ENCODE measurements at places on chromosomes 7 and 10. TPM values are rescaled to one million over a fixed set of nuclear protein-coding genes. Genes with fewer than 3 reads are reported as not detected.
A peak's percentile ranks its signal among the peaks of the same experiment; 100 is the strongest.

GRCh38 chr7:15571301-15571878, 9.6 kb upstream of the AGMO start:
- no peak overlapping the region for H3K27ac ChIP-seq
- no peak overlapping the region for H3K4me3 ChIP-seq
- H3K27me3 ChIP-seq = no peaks in the 10 kb centered on the region
- no peaks in the 10 kb centered on the region for H3K4me1 ChIP-seq

GRCh38 chr10:101308051-101308450, 45.9 kb upstream of the BTRC start:
- no peaks in the 10 kb centered on the region for H3K27me3 ChIP-seq
- no peaks in the 10 kb centered on the region for H3K36me3 ChIP-seq
- no peak overlapping the region for H3K4me3 ChIP-seq
- no peak overlapping the region for H3K27ac ChIP-seq
- no peaks in the 10 kb centered on the region for H3K4me1 ChIP-seq
- no peak for DNase-seq

DNA sequence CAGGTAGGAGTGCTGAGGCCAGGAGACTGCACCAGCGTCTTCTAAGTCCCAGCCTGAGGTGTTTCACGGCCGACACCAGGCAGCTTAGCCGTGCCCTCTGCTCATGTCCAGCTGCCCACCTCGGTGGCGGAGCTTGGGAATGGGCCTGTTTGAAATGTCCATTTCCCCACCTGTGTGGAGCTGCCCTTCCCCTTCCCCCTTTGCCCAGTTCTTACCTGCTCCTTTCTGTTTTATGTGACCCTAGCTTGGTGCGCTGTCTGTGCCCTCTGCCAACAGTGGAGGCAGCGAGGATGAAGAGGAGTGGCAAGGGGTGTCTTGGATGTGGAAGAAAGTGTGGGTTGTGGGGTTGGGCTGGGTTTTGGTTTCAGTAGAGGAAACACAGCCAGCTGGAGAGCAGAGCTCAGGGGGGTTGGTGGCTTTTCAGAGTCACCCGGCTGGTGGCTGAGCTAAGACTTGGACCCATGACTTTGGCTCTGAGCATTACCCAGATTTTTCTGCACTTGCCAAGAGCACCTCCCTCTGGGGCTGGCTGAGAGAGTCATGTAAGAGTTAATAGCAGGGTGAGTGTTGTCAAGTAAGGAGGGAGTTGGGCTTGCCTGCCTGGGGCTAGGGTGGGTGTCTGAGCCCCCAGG, 37.4 kb downstream of the GBX1 start:
- no peak overlapping the region for H3K4me3 ChIP-seq
- no peaks in the 10 kb centered on the region for H3K27me3 ChIP-seq
- H3K36me3 ChIP-seq = peaks cover 39% of the 10 kb centered on the region
- no peaks in the 10 kb centered on the region for H3K4me1 ChIP-seq
- DNase-seq = no peak

- DNase-seq = peak; percentile 85
- no peaks in the 10 kb centered on the region for H3K4me1 ChIP-seq
- H3K27ac ChIP-seq = no peak within 1 kb of the TSS
Observed at GRCh38 chr7:137343281-137343841, at the start of gene PTN. Gene PTN, minus strand, starts transcription at chr7:137343733. Its CDS starts 88,760 bp downstream, at chr7:137254973.

DNA sequence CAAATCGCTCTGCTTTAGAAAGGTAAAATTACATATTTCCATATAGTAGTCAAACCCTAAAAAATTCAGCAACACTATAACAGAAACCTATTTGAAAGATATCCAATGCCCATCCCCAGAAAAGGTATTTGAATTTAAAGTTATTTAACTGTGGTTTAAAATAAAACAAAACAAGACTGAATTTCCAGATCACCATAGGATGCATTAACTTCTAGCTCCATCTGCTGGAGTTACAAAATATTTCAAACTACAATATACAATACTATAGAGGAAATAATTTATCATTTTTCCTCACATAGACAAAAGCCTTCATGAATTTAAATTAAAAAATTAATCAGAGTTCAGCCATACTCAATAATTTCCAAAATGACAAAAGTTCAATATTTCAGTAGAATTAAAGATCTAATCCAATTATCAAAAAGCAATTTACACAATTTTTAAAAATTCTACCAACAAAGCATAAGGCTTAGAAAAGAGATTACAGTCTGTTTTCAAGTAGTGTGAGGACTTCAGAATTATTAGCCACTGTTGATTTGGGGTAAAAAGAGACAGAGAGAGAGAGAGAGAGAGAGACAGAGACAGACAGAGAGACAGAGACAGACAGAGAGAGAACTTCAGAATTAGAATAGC, 75.9 kb downstream of the LMBR1 start:
- DNase-seq = no peak
- no peaks in the 10 kb centered on the region for H3K36me3 ChIP-seq
- no peak overlapping the region for H3K27ac ChIP-seq
- H3K27me3 ChIP-seq = no peaks in the 10 kb centered on the region
- no peaks in the 10 kb centered on the region for H3K4me1 ChIP-seq

GRCh38 chr10:115827231-115828009, 445.6 kb downstream of the GFRA1 start:
- no peaks in the 10 kb centered on the region for H3K36me3 ChIP-seq
- H3K4me3 ChIP-seq = no peak overlapping the region
- no peaks in the 10 kb centered on the region for H3K4me1 ChIP-seq
- H3K27me3 ChIP-seq = no peaks in the 10 kb centered on the region
- no peak for DNase-seq

- H3K36me3 ChIP-seq = no peaks in the 10 kb centered on the region
- no peaks in the 10 kb centered on the region for H3K4me1 ChIP-seq
- H3K27ac ChIP-seq = no peak overlapping the region
- no peak for DNase-seq
Observed at GRCh38 chr10:103552856-103553742, 59.6 kb downstream of the NEURL1 start.

- no peak for DNase-seq
- no peak overlapping the region for H3K27ac ChIP-seq
- no peak overlapping the region for H3K4me3 ChIP-seq
- H3K36me3 ChIP-seq = no peaks in the 10 kb centered on the region
Observed at GRCh38 chr10:119183664-119184412, 5.2 kb upstream of the PRDX3 start.

GRCh38 chr10:129207297-129207696, 259.7 kb upstream of the MGMT start:
- no peak for DNase-seq
- no peaks in the 10 kb centered on the region for H3K36me3 ChIP-seq
- H3K27ac ChIP-seq = no peak overlapping the region
- H3K4me3 ChIP-seq = no peak overlapping the region

DNA sequence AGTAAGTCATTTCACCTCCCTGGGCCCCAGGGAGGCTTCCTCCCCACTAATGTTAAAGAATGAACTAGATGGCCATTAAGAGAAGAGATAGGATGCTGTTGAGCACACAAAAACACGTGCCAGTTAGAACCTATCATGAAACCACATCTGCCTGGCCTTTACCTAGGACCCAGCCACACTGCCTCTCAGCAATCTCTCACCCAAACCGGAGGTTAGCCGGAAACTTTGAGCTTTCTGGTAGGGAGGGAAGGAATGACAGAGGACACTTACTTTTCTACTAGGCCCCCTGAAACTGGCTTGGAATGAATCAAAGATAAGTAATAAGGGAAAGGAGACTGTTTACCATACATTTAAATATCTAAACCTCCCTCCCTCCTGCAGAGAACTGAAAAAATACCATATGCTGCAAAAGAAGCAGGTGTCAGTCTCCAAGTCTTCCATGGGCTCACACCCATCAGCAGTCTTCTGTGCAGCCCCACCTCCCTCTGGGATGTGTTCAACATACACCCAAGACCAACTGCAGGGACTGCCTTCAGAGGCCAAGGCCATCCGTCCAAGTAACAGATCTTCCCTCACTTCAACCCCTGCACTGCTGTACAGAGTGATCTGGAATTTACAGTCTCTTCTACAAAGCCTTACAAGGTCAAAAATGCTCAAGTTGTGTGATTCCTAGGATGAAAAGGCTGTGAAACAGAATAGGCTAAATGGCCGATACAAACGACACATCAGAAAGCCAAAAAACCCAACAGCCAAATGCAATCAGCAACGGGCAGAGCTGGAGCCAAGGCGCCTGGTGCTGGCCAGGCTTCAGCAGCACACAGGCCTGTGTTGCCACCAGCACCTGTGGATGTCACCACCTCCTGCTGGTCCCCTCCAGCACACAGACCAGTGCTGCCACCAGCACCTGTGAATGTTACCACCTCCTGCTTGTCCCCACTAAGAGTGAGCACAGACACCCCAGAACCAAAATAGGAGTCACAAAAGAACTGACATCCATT, 42.4 kb downstream of the SORBS1 start:
- no peaks in the 10 kb centered on the region for H3K36me3 ChIP-seq
- H3K27ac ChIP-seq = peak overlapping the region; percentile 7
- peaks cover 12% of the 10 kb centered on the region for H3K4me1 ChIP-seq
- no peak for DNase-seq

DNA sequence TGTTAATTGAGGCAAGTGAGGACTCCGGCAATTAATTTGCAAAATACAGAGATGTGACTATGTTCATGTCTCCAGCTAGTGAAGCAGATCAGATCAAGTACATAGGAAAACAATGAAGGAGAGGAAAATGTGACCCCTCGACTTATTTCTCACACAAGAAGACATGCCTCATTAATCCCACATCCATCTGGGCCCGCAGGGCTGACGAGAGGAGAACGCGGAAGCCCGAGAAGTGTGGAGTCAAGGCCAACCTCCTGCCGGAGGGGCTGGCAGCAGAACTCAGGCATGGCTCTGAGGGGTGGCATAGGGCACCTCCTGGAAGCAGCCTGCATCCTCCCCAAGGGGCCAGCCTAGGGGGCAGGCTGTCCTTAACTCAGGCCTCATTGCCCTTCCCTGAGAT, 54.4 kb downstream of the ZNF503 start:
- H3K27me3 ChIP-seq = no peaks in the 10 kb centered on the region
- DNase-seq = peak; percentile 93
- no peak overlapping the region for H3K27ac ChIP-seq
- no peak overlapping the region for H3K4me3 ChIP-seq

- no peaks in the 10 kb centered on the region for H3K4me1 ChIP-seq
- no peaks in the 10 kb centered on the region for H3K27me3 ChIP-seq
- H3K4me3 ChIP-seq = no peak overlapping the region
- H3K36me3 ChIP-seq = no peaks in the 10 kb centered on the region
Observed at GRCh38 chr7:116786791-116787443, 75.5 kb upstream of the CAPZA2 start.

- no peak overlapping the region for H3K27ac ChIP-seq
- H3K4me3 ChIP-seq = no peak overlapping the region
- no peaks in the 10 kb centered on the region for H3K36me3 ChIP-seq
Observed at GRCh38 chr10:125054669-125055268, 105.6 kb downstream of the CTBP2 start.

DNA sequence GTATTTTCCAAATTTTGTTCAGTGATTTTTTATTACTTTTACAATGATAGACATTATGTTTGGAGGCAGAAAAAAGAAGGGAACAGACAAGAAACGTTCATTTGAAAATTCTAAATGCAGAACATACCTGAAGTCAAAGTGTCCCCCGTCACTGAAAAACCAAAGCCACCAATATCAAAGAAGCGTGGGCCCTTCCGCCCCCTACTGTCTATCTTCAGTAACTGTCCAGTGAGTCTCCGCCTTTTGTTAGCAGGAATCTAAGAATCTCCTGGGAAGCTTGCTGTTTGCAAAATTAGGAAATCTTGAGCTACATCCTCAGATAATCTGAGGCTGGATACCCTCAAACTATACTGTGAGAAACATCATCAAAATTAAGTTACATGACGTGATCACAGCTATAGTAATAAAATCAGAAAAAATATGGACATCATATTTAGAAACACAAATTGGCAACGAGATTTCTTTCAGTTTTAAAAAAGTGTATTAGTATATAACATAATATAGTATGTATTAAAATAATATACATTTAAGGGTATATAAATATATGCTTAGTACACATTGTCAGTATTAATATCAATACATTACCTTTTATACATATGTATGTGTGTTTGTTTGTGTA, 169.3 kb upstream of the AKR1E2 start:
- H3K27me3 ChIP-seq = no peaks in the 10 kb centered on the region
- no peak for DNase-seq
- H3K4me1 ChIP-seq = no peaks in the 10 kb centered on the region

The LIPM gene
- total RNA-seq = not detected

The KCND2 gene
- total RNA-seq = 0.19 TPM

The TAS2R39 gene
- total RNA-seq = not detected

The ARMC10 gene
- total RNA-seq = 40.7 TPM

The FOXK1 gene
- 44.2 TPM for total RNA-seq

The OR2A12 gene
- total RNA-seq = not detected

The RGR gene
- not detected for total RNA-seq

The VPS50 gene
- 33.8 TPM for total RNA-seq

The CRYGN gene
- total RNA-seq = 0.22 TPM

The EMX2 gene
- total RNA-seq = 82.8 TPM

The HTR7 gene
- total RNA-seq = 0.38 TPM

The CUTC gene
- total RNA-seq = 16.5 TPM

Measured in kidney (tissue), 22 donors.